ENCODE measurements at places on chromosomes 3 and 15.

DNA sequence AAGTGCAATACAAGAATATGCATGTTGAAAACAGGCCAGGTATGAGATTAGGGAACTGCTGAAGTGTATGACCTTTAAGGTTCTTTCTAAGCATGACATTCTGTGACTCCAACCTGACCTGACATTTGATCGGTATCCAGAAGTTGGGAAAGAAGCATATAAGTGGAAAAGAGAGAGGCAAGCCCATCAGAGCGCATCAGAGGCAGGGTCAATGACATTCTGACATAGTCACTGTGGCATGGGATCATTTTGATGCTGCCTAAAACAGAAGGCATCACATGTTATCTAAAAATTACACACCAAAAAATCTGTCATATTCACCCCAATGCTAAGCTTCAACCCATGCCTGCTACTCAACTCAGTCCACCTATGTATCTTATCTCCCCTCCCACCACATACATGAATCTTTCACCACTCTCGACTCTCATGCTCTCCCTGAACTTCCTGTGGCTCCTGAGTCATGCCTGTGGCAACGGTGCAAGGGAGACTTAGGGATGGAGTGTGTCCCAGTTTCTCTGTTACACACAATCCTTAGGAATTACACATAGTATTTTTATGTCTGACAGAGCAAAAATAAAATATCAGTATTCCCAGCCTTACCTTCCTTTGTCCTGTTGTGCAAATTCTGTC is 20.5 kb upstream of the LRRN1 start:
- no peak for DNase-seq

DNA sequence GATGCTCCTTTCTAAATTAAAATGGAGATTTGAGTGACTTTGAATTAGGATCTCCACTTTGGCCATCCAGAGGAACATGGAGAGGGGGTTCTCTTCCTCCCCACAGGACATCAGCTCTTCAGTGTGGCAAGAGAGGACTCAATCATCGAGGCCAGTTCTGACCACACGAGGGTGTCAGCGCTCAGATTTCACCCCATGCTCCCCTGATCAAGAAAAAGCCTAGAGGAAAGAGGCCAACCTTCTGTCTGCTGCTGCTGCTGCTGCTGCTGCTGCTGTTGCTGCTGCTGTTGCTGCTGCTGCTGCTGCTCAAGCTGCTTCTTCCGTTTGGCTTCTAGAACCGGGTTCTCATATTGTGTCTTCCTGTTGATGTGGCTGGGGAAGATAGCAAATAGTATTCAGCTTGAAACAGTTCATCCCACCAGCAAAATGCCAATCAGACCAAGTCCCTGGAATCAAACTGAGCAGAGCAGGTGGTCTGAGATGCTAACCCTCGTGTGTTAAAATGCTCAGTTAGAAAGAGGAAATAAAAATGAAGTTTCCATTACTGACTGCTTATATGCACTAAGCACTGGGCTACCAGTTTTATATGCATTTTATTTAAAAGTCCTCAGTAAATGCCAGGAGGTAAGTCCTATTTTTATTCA is 599.0 kb downstream of the MAGI1 start:
- peak; percentile 61 for DNase-seq

GRCh38 chr15:41994772-41995475 is 22.6 kb upstream of the EHD4 start:
- DNase-seq, result no peak

GRCh38 chr15:57586661-57587424 is 4.9 kb upstream of the MYZAP start:
- no peak for DNase-seq

Data from fibroblast of mammary gland (primary cell).